ENCODE measurements at places on chromosomes 3 and 15.

DNA sequence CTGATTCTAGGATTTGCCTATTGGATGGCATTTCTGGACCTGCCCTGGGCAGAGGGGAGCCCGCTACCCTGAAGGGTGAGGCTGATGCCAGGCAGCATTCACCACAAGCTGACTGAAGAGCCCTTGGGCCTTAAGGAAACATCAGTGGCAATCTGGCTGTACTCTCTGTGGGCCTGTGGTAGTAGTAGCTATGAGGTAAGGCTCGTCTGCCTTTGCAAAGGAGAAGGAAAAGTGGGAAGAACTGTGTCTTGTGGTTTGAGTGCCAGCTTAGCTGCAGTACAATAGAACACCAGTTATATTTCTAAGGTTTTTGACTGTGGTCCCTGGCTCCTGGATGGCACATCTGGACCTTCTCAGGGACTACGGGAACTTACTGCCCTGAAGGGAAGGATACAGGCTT, 51.5 kb downstream of the SPTSSB start:
- DNase-seq, result no peak

DNA sequence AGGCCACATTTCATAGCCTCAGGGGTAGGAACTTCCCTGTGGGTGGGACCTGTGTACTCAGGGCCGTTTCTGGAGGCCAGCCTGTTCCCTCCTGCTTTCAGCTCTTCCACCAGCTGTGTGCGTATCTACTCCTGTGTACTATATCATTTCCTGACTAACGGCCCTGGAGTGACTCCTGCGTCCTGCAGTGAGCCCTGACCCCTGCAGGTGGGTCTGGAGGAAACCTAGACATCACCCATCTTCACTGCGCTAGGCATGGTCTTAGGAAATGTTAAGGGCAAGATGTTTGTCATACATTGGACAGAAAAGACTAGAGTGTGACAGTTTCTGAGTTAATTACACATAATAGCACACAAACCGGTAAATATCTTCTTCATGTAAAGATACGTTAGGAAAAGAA, 297.3 kb downstream of the GABRB3 start:
- DNase-seq, result no peak

GRCh38 chr3:154956815-154957214, 123.3 kb upstream of the MME start:
- no peak for DNase-seq

GRCh38 chr15:40102897-40103858, 5.5 kb downstream of the BMF start:
- no peak for DNase-seq

- no peak for DNase-seq
Measured at GRCh38 chr3:107841831-107842230, 249.0 kb downstream of the CD47 start.

GRCh38 chr15:91861223-91861622, 7.7 kb downstream of the SLCO3A1 start:
- no peak for DNase-seq

DNA sequence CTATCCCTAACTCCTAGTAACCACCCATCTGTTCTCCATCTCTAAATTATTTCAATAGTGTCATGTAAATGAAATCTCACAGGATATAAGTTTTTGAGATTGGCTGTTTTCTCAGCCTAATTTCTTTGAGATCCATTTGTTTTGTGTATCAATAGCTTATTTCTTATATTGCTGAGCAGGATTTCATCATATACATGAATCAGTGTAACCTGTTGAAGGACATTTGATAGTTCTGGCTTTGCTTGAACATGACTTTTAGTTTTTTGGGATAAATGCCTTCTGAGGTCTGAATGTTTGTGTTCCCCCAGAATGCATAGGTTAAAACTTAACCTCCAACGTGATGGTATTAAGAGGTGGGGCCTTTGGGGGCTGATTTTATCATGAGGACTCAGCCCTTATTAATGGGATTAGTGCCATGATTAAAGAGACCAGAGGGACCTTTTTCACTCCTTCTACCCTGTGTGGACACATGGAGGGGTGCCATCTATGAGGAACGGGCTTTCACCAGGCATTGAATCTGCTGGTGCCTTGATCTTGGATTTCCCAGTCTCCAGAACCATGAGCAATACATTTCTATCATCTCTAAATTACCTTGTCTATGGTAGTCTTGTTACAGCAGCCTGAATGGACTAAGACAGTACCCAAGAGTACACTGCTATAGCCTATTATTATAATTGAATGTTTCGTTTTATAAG, 118.3 kb downstream of the FNDC3B start:
- no peak for DNase-seq

- no peak for DNase-seq
Measured at GRCh38 chr3:25385807-25386460, 42.1 kb upstream of the RARB start.

DNA sequence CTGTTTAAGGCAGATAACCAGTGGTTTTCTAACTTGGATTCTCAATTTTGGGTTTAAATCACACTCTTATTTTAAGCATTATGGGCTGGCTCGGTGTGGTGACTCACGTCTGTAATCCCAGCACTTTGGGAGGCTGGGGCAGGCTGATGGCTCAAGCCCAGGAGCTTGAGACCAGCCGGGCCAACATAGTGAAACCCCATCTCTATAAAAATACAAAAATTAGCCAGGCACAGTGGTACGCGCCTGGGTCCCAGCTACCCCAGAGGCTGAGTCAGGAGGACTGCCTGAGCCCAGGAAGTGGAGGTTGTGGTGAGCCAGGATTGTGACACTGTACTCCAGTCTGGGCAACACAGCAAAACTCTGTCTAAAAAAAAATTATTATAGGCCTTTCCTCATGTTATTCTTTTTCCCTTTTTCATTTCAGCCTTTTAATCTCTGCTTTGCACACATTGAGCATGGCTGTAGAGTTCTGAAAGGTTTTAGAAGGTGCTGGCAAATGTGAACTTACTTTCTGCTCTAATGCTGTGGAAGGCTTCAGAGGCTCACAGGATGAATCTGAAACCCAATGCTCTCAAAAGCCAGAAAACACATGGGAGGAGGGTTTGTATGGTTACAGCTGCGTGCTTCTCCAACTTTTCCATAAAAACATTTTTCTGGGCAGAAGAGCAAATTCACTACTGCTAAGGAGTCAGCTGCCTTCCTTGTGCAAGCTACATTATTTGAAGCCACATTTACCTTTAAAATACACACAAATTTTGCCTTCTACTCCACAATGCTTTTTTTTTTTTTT, 32.5 kb downstream of the CHAC1 start:
- no peak for DNase-seq

DNA sequence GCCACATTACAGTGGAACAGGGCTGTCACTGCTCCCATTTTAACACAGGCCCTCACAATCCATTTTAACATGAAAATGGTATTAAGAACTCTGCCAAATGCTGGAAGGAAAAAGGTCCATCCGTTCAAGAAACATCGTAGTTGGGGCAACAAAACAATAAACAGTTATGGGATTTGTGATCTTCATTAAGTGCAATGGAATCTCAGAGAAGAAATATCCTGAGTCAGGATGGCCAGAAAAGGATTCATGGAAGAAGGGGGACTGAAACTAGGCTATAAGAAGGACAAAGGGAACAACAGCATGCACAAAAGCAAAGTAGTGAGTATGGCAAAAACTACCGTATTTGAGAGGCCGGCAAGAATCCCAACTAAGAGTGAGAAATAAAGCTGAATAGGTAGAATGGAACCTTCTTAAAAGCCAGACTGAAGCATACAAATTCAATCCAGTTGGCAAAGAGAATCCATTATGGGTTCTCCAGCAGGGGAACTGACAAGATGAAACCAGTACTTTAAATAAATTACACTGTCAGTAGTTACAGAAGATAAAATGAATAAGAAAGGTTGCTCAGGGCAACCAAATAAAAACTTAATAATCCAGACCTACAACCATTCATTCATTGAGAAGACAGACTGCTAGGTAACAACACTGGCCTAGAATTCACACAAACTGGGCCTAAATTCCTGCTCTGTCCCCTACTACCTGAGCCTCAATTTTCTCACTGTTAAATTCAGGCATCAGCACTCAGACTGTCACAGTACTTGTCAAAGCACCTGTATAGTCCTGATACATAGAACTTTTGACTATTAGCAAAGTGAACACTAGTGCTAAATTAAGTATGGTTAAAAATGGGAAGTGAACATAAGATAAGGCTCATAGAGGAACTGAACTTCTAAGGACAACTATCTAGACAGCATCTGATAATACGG, 6.3 kb downstream of the TBL1XR1 start:
- no peak for DNase-seq

- DNase-seq, result no peak
Measured at GRCh38 chr3:25571285-25571684, 93.4 kb downstream of the TOP2B start.

GRCh38 chr15:55108858-55109518, 87.8 kb downstream of the RSL24D1 start:
- DNase-seq, result peak; percentile 49

- no peak for DNase-seq
Measured at GRCh38 chr15:61037031-61037430, 192.1 kb downstream of the RORA start.

GRCh38 chr15:71472566-71472965, 337.8 kb upstream of the NR2E3 start:
- DNase-seq, result no peak

DNA sequence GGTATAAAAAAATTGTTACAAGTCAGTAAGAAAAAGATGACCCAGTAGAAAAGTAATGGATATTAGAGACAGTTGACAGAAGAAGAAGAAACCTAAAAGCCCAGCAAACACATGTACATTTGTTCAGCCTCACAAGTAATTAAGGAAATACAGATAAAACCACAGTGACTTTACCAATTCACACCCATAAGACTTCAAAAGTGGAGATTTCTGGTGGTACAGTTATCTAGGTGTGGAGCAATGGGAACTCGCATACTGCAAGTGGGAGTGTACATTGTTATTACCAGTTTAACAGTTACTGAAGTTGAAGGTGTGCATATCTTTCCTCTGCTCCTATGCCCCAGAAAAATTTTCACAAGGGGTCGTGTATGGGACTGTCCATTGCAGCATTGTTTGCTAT, 18.1 kb upstream of the MAPKBP1 start:
- no peak for DNase-seq

DNA sequence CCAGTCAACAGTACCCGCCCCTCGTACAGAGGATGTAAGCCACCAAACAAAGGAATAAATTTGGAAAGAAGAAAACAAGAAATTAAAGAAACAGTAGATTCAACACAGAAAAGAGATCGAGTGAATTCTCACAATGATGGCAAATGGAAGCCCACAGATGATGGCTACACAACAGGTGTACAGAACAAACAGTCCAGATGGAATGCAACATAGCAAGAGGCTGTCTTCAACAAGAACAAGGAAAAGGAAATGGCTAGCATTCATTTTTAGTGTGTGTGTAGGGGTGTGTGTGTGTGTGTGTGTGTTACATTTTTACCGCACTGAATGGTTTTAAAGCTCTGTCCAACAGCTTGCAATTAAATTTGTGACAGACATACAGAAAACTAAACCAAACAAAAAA, 12.9 kb downstream of the NEDD4 start:
- DNase-seq, result no peak

DNA sequence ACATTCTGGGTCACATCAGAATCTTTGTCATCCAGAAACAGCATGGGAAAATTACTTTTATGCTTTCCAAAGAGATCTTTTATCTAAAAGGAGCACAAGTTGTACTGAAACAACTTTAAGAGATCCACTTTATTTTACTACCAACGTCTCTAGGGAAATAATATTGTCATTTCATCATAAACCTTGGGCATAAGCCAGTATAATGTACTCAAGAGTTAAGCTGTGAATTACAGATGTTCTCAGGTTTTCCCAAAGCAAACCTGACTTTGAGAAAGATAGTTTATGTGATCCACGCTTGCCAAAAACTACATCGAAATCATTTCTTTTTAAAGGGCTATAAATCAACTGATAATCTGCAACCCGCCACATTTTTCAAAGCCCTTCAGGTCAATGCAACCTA, 124.1 kb upstream of the CRBN start:
- DNase-seq, result no peak

DNA sequence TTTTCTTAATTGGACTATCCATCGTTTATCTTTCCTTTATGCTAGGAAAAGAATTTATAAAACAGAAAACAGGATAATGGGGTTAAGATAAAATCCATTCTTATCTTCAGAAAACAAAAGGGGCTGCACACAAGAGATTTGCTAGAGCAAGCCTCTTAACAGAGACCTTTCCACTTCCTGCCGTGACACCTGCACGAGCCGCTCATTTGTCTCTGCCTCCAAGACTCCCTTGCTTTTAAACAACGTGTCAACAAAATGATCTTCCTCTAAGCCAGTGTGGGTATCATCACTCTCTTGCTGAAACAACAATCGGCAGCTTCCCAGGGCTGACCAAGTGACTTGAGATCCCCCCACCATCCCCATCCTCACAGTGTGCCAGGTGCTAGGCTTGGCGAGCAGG, 33.1 kb downstream of the GABRB3 start:
- no peak for DNase-seq

DNA sequence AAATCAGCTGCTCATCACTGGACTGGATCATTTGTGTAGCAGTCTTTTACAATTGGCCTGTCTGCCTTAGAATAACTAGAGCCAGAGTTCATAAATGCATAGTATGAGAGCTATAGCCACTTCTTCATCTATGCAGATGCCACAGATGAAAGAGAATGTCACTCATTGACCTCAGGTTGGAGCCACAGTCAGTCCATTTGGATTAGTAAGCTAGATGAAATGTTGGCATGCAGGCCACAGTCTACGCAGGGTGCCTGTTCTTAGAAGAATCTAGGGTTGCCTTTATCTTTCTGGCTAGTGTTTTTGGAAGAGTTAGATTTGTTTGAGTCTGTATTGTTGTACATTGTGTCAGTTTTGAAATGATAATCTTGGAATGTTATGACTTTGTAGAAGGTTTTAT, 25.4 kb upstream of the EDEM1 start:
- DNase-seq, result no peak

- DNase-seq, result no peak
Measured at GRCh38 chr15:28957606-28958498, 72.1 kb downstream of the APBA2 start.

GRCh38 chr3:144051211-144051610, 79.6 kb downstream of the DIPK2A start:
- DNase-seq, result no peak

DNA sequence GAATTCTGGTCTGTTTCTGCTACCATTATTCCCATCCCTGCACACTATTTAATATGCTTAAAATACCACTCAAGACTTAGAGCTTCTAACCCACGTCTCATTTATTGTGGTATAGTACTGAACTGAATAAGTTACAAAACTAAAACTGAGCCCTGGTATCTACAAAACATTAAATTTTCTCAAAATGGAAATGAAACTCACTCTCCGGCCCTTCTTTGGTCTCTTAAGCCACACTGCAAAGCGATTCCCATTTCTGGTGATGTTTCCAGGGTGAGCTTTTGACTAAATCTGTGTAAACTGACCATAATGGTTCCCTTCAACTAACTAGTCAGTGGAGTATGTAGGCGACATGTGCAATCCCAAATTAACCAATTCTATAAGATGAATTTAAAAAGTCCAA, 18.6 kb downstream of the KPNA4 start:
- no peak for DNase-seq

Data from GM13976 (cell line).